Panc1 (cell line): ENCODE measurements at places on chromosomes 3 and 15.

- no peak for DNase-seq
These were observed 4.1 kb downstream of the FHIT start for GRCh38 chr3:61247191-61247590.

GRCh38 chr3:181330821-181331563 lies 341.5 kb upstream of the DNAJC19 start:
- DNase-seq = no peak

DNA sequence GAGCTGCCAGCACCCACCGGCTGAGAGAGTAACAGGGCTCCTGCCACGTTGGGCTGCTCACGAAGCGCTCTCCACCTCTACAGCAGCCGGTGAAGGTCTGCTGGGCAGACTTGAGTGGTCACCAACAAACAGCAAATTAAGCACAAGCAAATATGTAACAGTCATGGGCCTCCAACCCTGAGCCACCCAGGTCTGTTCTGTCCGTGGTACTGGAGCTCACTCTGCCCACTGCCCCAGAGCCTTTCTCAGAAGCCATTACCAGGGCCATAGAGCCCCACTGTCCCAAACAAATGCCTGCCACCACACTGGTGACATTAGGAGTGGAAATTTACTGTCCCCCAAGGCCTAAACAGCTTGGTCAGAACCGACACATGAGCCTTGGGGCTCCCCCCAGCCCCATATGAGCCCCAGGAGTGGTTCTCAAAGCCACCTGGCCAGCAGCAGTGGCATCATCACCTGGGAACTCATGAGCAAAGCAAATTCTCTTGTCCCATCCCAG lies 56.6 kb downstream of the LRIG1 start:
- DNase-seq = no peak

DNA sequence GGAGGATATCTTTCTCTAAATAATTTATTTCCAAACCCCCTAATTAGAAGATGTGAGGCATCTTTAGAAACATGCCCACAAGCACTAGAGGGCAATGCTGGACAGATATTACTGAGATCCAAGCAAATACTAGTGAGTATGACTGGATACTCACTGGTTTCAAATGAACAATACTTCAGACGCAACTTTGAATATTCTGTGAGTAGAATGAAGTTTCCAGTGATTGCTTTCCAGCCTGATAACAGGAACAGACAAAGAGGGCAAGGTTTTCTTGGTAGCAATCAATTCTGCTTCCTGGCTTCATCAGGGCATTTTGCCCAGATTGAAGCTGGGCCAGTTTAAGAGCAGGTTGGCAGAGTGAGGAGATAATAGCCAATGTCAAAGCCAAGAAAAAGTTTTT lies 442.6 kb upstream of the PDZRN3 start:
- no peak for DNase-seq

DNA sequence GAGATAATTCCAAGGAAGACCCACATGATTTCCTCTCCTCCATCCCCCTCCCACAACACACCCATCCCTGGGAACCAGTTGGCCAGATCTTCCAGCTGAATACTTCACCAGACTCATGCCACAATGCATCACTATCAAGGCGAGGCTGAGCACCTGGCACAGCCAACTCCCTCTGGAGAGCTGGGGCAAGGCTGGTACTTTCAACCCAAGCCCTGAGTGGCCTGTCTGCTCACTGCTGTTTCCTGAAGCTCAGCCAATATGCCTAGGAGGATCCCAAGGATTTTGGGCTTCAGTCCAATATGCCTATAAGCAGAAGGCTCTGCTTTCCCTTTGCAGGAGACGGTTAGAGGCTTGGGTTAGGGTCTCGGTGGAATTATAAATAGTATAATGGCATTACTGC lies 90.9 kb upstream of the NEO1 start:
- no peak for DNase-seq

- DNase-seq = no peak
These were observed 31.6 kb downstream of the ZDHHC19 start for GRCh38 chr3:196179380-196180308.

DNA sequence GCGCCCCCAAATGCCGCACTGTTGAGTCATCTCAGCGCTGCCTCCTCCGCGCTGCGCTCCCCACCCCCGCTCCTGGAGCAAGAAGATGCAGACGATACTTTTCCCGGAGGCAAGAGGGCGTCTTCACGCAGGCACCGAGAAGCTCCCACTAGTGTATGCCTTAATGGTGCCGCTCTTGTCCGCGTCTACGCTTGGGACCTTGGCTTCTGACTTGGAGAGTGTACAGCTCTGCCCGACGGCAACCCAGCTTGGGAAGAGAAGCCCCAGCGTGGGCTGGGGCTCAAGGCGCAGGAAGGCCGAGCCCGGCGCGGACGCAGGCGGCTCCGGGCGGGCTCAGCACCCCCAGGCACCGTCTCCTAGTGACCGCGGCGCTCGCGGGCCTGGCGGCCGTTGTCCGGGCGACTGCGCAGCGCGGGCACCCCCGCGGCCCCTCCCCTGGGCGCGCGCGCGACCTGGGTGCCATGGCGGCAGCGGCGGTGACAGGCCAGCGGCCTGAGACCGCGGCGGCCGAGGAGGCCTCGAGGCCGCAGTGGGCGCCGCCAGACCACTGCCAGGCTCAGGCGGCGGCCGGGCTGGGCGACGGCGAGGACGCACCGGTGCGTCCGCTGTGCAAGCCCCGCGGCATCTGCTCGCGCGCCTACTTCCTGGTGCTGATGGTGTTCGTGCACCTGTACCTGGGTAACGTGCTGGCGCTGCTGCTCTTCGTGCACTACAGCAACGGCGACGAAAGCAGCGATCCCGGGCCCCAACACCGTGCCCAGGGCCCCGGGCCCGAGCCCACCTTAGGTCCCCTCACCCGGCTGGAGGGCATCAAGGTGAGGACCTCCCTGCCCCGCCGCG lies at the start of gene P4HTM:
TSS of gene P4HTM (plus strand) at position 446 of the 840 bp plus-strand sequence. CDS start at position 462, 16 bp downstream.
- DNase-seq = peak; percentile 41

GRCh38 chr15:46296002-46296401 lies 661.2 kb downstream of the SQOR start:
- DNase-seq = no peak

DNA sequence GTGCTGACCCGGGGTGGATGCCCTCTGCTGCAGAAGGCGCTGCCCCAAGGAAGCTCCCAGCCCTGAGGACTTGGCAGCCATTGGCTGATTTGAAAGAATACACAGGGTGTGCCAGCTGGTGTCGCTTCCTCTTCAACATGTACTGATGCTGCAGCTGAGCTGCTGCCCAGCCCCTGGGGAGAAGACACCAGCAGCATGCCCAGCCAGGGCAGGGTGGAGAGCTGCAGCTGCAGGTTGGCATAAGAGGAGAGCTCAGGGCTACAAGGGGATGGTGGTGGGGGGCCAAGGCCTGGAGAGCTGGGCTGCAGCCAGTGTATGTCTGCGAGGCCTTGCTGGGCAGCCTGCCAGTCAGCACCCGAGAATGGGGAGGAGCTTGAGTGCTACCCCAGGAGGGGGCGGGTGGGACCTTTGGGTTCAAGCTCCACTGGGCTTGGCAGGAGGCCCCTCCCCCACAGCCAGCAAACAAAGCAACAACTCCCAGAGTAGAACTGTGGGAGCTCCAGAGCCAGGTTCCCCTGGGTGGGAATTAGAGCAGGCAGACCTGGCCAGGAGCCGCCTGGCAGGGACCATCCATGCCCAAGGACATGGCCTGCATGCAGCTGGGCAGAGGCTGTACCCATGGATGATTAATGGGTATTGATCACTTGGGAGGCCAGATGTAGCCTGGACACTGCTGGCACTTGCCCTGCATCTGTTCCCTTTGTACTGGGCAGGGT lies 9.2 kb upstream of the SEMA4B start:
- DNase-seq = no peak

- no peak for DNase-seq
These were observed 287.6 kb upstream of the TBL1XR1 start for GRCh38 chr3:177484926-177485325.

GRCh38 chr15:89003865-89004725 lies 84.2 kb upstream of the ABHD2 start:
- no peak for DNase-seq

- DNase-seq = no peak
These were observed 12.5 kb upstream of the CAMKV start for GRCh38 chr3:49882166-49882565.

DNA sequence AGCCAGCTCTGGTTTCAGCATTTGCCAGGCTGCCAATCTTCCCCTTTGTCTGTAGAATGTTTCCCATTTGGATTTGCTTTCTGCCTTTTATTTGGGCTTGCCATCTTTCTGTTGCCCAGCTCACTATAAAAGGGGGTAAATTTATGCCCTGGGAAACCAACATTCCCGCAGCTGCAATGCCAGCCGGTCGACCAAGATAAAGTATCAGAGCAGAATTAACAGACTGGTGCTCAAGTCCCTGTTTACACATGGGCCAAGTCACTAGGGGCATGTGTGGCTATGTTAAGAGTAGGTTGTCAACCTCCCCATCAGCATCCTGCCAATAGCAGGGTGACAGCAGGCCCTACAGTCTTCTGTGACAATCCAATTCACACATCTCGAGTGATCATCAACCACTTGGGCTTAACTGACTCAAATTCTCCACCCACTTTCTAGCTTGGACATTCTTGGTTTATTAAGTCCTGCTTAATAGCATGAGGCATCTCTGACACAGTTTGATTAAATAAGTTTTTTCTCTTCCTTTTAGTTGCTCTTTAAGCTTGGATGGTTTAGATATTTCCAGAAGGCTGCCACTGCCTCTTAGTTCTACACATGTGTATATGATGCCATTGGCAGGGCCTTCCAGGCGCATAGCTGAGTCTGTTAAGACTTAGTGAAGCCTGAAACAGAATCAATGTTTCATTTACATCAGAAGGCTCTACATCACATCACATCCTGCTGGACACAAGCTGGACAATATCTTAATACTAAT lies 24.1 kb upstream of the VEPH1 start:
- no peak for DNase-seq
